ENCODE measurements at places on chromosomes 6 and 20. TPM values are rescaled to one million over a fixed set of nuclear protein-coding genes. Genes with fewer than 3 reads are reported as not detected.

The TP53TG5 gene
- not detected for total RNA-seq

The GABRR1 gene
- not detected for total RNA-seq

The COL10A1 gene
- not detected for total RNA-seq

The PTPRA gene
- 58.5 TPM for total RNA-seq

The INSM1 gene
- total RNA-seq = not detected

The RAB5IF gene
- 109 TPM for total RNA-seq

The LAMA5 gene
- total RNA-seq = 0.40 TPM
